Choroid plexus epithelial cell (primary cell): ENCODE measurements at places on chromosomes 5 and 9.
A peak's percentile ranks its signal among the peaks of the same experiment; 100 is the strongest.

DNA sequence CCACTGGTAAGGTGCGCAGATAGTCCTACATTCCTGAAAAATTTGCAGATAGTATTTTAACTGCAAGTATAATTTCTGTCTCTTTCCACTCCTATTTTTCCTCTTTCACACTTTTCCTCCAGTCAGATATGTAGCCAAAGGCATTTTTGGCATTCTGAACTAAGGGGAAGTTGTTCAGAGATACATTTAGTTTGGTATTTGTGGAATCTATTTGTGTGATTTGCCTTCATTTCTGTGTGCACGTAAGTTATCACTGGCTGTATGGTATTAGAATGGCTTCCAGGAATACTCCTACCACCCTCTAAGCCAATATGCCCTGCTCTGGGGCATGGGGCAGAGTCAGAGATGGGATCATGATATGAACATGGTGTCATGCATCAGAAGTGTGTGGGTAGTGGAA lies 45.8 kb upstream of the GRAMD2B start:
- peak; percentile 49 for DNase-seq

GRCh38 chr9:98324801-98325200 lies 69.4 kb upstream of the TBC1D2 start:
- no peak for DNase-seq

DNA sequence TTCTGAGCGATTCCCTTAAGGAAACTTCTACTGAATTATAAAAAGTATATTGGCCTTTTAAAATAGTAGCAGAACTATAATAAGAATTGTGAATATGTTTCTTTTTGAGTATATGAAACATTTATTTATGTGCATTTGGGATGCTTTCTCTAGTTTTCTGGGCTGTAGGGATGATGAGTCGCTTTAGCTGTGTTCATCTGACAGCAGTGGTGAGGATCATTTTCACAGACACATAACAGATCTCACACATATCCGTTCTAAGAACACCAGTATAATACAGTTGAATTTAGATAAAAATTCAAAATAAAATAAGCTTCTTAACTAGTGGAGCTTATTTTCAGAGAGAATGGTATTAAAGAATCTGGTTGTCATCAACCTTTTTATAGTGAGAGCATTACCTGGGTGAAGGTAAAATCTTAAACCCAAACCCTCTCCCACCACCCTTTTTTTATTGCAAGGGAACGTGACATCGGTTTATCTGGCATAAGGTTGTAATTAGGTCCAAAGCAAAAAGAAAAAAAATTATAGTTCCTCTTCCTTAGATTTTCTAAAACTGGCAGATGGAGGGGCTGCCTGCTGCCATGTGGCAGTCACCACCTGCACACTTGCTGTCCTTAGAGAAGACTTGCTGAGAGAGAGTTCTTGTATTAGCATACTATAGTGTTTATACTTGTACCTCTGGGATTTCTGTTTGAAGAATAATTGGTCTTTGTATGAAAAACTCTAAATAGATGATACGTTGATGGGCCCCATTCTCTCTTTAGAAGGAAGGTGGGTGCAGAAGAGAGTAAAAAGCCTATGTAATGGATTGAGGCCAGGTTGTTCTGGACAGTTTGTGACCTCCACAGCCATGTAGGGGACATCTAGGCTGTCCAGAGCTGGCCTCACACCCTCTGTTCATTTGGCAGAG lies 86.8 kb downstream of the CAMK4 start:
- DNase-seq = no peak

GRCh38 chr9:28741459-28741858 lies 1168.2 kb upstream of the C9orf72 start:
- DNase-seq = no peak

DNA sequence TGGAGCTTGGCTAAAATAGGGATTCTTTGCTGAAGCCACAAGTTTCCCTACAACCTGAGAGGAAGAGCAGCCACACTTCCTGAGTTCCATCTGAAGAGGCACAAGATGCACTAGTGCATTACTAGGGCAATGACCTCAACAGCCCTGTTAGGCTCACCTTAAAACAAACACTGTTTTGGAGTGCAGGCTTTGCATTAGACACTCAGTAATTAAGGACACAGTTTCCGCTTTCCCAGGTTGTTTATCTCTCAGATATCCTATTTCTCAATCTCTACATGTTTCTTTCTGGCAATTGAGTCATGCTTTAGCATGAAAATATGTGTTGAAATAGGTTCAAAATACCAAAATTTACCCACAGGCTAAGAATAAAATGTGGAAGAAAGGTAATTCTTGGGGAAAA lies 34.2 kb downstream of the EMB start:
- no peak for DNase-seq

DNA sequence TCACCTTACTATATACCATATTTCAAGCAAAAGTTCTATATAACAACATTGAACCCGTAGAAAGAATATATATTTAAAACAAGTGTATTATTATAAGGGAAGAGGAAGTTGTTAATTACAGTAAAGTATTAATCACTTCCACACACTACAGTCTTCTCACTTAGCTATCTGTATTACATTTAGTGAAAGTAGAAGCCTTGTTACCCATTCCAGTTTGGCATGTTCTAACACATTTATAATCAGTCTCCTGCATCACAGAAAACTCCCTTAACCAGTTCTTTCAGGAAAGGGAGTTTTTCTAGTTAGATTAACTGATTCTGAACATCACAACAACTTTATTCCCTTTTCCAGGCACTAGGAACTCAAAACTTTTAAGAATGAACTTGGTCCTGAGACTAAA lies 6.9 kb downstream of the RAB14 start:
- no peak for DNase-seq

- peak; percentile 78 for DNase-seq
Measured at GRCh38 chr9:129968690-129969485, 74.1 kb downstream of the FNBP1 start.

GRCh38 chr9:75231167-75231566 lies 142.9 kb downstream of the OSTF1 start:
- DNase-seq = no peak

DNA sequence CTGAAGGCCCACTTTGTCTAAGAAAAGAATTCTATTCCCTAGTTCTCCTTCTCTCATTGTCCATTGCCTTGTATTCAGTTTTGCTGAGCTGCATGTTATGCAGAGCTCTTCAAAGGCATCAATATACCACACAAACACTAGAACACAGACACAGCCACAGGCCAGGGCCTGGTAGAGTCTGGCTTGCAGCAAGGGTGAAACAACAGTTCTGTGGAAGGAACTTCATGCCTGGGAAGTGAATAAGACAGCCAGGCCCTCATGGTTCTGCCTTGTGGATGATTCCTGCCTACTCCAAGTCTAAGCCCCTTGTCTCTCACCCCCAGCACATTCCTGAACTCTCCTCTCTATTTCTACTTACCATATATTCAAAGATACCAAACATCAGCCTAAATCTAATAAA lies 30.8 kb downstream of the KLHL3 start:
- peak; percentile 8 for DNase-seq
